ENCODE measurements at places on chromosomes 2 and 18.
A peak's percentile ranks its signal among the peaks of the same experiment; 100 is the strongest.

GRCh38 chr2:164593959-164594358 is 27.3 kb downstream of the GRB14 start:
- no peak for DNase-seq

DNA sequence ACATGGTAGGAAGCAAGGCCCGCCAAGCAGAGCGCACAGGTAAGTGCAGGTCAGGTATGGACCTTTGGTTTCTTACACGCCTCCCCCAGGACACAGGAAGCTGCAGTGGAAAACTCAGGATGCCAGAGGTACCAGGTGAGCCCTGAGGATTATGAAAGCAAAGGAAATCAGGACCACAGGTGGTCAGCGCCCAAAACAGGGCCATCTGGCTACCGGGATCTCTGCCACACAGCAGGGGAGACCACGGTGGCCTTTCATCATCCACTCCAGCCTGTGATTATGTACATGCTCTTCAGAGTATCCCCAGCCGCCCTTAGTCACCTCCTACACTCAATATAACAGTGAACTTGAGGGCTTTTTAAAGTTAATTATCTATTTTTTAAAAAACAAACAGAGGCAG is 125.5 kb upstream of the EPC2 start:
- no peak for DNase-seq

DNA sequence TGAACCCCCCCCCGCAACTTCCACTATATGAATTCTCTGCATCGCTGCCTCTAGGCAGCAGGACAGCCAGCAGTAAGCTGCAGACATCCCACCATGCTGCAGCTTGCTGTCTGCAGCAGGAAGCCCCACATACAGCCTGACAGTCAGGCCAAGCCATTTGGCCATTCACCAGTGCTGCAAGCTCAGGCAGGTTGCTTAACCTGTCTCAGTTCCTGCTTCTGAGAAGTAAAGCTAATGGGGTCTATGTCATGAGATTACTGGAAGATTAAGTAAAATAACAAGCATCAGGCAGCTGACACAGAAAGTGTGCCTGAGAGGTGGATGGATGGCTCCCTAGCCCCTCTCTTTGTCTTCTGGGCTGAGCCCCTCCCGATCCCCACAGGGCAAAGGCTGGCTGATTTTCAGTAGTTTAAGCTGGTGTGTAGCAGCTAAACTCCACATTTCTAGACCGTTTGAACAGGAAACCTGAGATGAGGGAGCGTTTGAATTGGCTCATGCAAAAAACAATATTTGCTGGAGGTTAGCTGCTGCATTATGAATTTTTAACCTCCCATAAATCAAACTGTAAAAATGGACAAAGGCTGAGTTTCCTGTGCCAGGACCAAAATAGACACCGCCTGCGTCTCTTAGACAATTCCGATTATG is 193.8 kb upstream of the ARL4C start:
- no peak for DNase-seq

- DNase-seq: no peak
Measured at GRCh38 chr2:39529836-39530235, 92.8 kb upstream of the MAP4K3 start.

DNA sequence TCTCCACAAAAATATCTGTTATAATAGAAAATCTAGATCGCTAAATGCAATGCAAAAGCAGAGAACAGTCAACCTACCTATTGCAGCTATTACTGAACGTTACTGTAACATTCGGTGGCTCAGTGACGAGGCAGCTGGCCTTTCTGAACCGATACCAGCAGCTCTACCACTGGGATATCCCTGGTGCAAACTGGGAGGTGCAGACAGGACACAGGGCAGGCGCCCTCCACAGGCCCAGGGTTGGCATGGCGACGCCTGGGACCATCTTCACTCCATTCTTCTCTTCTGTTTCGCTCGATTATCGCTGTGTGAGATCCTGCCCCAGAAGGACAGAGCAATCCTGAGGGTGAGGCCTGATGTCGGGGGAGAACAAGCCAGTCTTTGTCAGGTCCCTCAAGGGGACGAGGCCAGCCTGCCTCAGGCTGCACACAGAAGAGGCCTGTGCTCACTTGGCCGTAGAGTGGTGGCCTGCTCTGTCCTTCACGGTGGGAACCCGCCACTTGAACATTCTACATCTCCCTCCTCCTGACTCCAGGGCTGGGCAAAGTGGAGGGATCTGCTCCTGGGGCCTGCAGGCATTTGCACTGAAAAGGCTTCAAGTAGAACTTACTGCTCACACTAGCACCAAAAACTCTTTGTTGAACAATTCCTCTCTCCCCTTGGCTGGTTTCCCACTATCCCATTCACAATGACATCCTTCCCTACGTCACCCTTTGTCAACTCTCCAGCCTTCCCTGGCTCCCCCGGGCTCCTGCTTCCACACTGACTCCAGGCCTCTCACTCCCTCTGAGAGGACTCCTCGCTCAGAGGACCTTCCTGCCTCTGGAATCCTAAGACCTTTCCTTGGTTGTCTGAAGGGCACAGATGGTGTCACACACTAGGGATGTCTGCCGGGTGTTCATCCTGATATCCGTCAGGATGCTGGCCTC is 49.7 kb downstream of the CYRIA start:
- DNase-seq: no peak

GRCh38 chr2:102005989-102006885 is 14.5 kb downstream of the IL1R2 start:
- peak; percentile 48 for DNase-seq

DNA sequence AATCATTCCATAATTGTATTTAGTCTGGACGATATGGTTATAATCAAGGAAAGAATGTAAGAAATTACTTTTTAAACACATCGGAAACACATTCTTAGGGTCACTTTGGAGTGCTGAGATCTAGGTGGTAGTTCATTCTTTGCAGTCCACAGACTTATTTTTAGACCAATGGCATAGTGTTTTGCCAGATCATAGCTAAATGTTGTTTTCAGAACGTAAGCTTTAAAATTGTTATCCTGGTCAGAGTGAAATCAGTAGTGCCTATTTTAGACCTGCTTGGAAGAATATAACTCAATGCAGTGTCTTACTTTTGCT is 4.3 kb downstream of the MYL12A start:
- no peak for DNase-seq

- no peak for DNase-seq
Measured at GRCh38 chr2:110847651-110848050, 115.3 kb downstream of the ACOXL start.

DNA sequence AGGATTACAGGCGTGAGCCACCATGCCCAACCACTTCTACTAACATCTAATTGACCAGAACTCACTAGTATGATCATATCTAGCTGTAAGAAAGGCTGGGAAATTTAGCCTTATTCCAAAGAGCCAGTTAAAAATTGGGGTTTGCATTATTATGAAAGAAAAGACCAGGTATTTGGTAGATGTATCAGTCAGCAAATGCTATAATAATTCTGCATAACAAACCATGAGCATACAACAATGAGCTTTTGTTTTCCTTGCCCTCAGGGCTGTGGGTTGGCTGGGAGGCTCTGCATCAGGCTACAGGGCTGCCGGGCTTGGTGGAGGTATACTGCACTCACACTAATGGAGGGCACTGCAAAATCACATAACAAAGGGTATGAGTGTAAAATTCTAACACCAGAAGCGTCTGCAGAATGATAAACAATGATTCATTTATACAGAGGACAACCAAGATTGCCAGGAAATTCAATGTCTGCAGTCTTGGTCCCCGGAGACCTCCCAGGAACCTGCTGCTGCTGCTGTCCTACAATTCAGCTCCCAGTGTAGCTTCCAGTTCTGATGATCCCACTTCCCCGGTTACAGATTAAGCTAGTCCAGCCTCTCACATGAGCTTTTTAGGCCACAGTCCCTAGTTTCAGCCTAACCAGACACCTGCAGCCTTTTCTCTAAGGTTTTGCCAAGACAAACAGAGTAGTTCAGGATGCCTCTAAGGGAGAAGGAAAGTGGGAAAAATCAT is 32.2 kb upstream of the ST3GAL5 start:
- no peak for DNase-seq

- no peak for DNase-seq
Measured at GRCh38 chr18:70428439-70428838, 139.6 kb downstream of the SOCS6 start.

- DNase-seq: no peak
Measured at GRCh38 chr2:185687967-185688366, 50.6 kb upstream of the FSIP2 start.
